ENCODE measurements at places on chromosomes 5 and 9.
A peak's percentile ranks its signal among the peaks of the same experiment; 100 is the strongest.

GRCh38 chr9:32468740-32469139 is 57.3 kb downstream of the RIGI start:
- no peak for DNase-seq

GRCh38 chr5:98940581-98940980 is 11.8 kb upstream of the CHD1 start:
- peak; percentile 78 for DNase-seq

- DNase-seq = no peak
Measured at GRCh38 chr5:179771311-179771895, 22.4 kb upstream of the LTC4S start.

DNA sequence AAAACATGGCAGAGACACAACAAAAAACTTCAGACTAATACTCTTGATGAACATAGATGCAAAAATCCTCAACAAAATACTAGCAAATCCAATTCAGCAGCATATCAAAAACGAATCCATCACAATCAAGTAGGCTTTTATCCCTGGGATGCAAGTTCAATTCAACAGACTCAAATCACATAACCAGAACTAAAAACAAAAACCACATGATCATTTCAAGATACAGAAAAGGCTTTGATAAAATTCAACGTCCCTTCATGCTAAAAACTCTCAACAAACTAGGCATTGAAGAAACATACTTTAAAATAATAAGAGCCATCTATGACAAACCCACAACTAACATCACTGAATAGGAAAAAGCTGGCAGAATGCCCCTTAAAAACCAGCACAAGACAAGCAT is 93.6 kb downstream of the TUSC1 start:
- no peak for DNase-seq

GRCh38 chr5:2536632-2537377 is 214.7 kb downstream of the IRX2 start:
- DNase-seq = no peak

DNA sequence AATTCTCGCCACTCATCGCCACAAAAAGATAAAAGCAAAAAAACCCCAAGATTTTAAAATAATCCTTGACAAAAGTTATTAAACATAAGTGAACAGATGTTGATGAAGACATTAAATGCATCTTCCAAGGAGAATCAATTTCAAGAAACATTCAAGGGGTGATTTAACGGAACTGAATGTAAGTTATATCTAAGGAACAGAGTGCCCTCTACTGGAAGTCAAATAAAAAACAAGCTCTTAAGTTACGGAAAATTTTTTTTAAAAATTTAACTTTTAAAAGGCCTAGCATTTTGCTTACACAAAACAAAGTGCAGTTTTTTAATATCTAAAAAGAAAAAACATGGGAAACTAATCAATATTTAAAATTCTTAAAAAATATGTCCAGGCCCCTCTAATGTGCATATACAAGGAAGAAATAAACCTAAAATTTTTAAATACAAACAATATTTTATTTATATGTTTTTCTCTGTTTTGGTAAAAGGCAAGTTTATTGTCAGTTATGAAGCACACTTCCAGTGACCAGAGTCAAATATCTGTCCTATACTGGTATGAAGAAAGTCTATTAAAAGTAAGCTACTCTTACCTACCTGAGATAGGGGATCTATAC is 28.0 kb downstream of the TEX10 start:
- DNase-seq = peak; percentile 76

GRCh38 chr9:2126331-2126803 is 111.2 kb downstream of the SMARCA2 start:
- DNase-seq = peak; percentile 95

DNA sequence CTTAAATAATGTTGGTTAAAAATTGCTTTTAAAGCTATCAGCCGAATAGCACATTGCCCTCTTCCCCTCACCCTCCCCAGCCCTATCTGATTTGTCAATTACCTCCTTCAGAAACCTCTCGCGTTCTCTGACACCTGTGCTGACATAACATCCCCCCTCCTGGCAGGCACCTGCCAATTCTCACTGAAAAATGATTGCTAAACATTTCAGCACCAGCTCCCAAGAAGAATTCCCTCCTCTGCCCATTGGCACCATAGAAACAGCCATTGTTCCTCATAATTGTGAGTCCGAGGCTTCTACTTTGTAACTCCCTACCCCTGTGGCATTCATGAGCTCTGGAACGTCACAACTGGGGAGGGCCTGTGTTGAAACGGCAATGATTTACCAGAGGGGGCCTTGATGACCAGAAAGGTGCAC is 20.2 kb downstream of the CDH6 start:
- no peak for DNase-seq

DNA sequence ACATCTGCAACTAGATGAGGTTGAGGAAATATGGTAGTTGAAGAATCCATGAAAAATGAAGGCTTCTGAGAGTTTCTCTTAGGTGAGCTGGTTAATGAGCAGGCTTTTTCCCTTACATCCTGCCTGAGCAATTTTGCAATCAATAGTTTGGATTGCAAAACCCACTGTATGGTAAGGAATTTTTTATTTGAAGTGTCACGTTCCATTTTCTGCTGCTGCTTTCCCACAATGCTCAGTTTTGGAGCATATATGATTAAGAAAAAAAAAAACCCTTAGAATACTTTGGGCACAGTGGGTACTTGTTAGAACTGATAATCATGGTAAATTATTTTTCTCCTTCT is 144.2 kb downstream of the PCSK1 start:
- peak; percentile 47 for DNase-seq

DNA sequence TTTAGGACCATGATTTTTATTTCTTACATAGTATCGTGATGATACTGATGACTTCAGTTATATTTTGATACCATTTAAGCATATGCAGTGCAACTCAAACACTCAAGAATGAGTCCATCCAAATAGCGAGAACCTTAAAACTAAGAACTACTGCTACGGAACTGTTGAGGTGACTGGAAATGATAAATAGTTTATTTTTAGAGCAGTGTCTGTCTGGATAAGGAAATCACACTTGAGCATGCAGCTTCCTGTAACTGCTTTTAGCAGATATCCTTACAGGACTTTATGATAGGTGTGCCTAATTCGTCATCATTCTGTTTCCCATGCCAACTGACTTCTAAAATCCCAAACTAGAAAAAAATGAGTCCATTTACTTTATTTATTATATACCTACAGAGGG is 85.5 kb downstream of the ADGRV1 start:
- DNase-seq = no peak

- DNase-seq = peak; percentile 59
Measured at GRCh38 chr5:151092762-151093161, 11.9 kb upstream of the TNIP1 start.

- no peak for DNase-seq
Measured at GRCh38 chr5:146815411-146815810, 63.1 kb downstream of the PPP2R2B start.

- no peak for DNase-seq
Measured at GRCh38 chr5:179113143-179113530, 53.0 kb downstream of the ZNF354C start.

DNA sequence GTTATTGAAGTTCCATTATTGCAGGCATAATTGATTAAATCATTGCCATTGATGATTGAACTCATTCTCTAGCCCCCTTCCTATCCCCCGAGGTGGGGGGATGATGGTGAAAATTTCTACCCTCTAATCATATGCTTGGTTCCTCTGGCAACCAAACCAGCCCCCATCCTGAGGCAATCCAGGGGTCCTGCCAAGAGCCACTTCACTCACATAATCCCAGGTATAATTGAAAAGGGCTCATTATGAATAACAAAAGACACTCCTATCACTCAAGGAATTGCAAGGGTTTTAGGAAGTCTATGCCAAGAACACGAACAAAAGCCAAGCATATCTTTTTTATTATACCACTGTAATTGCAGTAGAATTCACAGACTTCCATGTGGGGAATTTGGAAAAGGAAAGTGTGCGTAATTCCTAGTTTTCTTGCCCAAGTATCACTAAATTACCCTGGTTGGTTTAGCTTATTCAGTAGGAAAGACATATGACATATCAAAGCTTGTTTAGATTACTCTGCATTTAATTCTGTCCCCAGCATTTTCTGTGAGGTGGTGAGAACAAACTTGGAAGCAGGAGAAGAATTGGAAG is 130.7 kb upstream of the TAF11L2 start:
- DNase-seq = no peak

DNA sequence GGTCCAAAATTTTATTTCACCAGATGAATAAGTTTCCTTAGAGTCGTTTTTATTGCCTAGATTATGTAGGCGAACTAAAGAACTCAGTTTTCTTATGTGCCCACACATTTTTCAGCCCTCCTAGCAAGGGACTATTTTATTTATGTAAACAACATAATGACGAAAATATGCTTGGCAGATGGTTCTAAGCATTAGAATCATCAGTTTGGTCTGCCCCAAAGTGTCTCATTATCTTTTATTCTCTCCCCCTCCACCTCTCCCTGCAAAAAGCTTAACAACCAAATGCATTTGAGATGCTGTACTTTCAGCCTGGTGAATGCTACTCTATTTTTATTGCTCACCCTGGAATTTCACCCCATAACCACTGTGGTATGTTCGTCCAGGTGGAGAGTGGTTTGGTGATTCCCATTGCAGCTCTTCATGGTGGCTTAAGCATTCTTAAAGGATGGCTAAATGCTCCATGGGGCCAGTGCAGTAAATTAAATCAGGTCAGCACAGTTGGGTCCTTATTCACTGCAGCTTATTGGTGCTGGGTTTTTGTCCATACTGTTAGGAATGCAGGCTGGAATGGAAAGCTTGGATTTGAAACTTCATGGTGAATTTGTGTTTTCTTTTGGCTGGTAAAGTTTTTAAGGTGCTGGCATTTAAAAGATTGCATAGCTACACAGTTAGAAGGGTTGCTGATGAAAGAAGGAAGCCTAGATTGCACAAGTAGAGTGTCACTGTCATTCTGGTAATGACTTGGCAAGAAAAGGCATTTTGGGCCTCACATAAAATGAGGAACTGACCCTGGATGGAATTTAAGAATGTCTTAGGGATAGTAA is 39.2 kb downstream of the TLE4 start:
- DNase-seq = peak; percentile 39

Data from fibroblast of the aortic adventitia (primary cell).